KBM-7 (cell line): ENCODE measurements at places on chromosomes 13 and 19.

GRCh38 chr19:54464630-54465425, 1.2 kb upstream of the LENG9 start:
- DNase-seq, result peak; percentile 86

GRCh38 chr19:39144290-39145071, 18.9 kb downstream of the PAK4 start:
- peak; percentile 25 for DNase-seq

GRCh38 chr19:19627621-19628500, at the start of gene LPAR2:
Gene LPAR2 (minus strand): TSS chr19:19628220. CDS start chr19:19627275, 945 bp downstream.
- no peak for DNase-seq

DNA sequence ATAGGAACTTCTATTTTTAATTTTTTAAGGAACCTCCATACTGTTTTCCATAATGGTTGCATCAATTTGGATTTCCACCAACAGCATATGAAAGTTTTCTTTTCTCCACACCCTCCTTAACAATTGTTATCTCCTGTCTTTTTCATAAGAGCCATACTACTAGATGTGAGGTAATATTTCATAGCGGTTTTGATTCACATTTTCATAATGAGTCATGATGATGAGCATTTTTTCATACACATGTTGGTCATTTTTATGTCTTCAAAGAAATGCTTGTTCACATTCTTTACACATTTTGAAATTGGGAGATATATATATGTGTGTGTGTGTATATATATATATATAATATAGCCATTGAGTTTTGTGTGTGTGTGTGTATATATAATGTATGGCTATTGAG, 420.3 kb upstream of the PCDH9 start:
- DNase-seq, result no peak

DNA sequence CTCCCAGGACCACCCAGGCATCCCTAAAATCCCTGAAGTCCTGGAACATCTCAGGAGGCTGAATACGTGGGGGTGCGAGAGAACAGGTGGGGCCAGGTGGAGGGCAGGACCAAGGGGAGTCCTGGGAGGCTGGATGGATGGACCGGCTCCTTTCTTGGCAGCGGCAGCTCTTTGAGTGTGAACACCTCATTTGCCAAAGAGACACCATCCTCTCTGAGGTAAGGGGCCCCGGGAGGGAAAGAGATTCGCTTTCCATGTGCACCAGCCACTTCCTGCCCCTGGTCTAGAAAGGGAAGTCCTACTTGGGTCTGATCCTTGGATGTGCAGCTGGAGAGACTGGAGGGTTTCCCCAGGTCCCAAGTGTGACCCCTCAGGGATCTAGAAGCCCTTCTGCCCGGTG, 16.2 kb downstream of the PTH2 start:
- no peak for DNase-seq

DNA sequence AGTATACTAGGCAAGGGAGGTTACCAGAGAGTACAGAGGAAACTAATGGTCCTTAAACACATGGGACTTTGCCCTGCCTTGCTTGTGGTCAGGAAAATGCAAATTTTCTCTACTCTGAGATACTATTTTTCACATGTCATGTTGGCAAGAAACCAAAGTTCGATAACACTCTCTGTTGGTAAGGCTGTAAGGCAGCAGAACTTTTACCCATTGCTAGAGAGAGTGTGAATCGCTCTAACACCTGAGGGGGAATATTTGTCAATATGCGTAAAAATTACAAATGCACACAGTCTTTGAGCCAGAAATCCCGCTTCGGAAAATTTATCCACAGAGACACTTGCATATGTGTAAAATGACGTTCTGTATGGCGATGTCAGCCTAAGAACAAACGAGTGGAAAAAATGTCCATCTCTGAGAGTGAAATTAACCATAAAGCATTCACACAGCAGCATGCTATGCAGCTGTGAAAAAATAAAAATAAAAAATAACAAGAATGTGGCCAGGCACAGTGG, 9.5 kb upstream of the RFX1 start:
- DNase-seq, result no peak

- no peak for DNase-seq
These were observed 14.0 kb downstream of the AKAP8L start for GRCh38 chr19:15404780-15405211.

- DNase-seq, result no peak
These were observed 1.7 kb downstream of the ZMYM5 start for GRCh38 chr13:19861762-19862161.

DNA sequence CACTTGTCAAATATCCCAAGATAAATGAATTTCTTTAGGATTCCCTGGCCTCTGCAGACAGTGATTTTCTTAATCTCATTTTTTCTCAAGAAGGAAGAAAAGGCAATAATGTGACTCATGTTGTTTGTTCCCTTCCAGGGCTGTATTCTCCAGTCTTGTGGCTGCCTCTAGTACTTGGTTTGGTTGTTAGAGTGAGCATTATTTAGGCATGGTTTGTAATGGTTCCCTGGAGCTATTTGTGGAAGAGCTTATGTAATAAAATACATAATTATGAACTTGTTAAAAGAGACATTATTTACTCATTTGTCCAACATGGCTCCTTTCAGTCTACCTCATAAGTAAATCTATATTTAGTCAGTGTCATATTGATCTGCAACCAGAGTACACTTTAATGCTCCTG, 270.4 kb downstream of the DCT start:
- DNase-seq, result no peak

GRCh38 chr13:25945596-25945995, 106.2 kb downstream of the SHISA2 start:
- DNase-seq, result no peak

DNA sequence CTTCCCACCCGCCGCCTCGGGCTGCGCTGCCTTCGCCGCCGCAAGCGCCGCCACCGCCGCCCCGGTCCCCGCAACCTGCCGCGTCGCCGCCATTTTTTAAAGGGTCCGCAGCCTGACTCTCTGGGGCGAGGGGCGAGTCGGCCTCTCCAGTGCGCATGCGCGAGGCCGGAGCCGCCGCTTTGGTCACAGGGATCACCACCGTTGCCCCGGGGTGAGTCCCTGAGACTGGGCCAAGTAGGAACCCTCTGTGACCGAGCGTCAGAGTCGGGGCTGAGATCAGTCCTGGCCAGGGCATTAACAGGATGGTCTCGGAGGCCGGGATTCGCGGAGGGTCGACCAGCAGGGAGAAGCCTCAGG, 42.6 kb downstream of the ZNF146 start:
- no peak for DNase-seq

DNA sequence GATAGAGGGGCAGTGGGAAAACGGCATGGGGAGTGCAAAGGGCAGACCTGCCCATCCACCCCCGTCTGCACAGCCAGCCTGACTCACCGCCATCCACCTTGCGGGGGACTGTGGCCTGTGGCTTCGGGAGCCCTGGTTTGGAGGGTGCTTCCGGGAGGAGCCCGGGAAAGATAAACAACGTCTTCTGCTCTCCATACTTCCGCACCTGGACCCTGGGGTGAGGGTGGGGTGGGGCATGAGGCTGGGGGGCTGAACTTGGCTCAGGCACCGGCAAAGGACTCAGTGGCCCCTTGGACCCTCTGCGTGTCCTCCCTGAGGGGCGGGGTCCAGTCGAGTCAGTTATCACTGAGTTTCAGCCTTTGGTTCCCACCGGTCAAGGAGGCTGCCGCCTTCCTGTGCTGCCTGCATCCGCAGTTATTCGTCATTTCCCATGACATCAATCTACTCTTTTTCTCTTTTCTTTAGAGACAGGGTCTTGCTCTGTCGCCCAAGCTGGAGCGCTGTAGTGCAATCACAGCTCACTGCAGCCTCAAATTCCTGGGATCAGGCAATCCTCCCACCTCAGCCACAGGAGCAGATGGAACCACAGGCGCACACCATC, 3.2 kb downstream of the GPR108 start:
- no peak for DNase-seq

DNA sequence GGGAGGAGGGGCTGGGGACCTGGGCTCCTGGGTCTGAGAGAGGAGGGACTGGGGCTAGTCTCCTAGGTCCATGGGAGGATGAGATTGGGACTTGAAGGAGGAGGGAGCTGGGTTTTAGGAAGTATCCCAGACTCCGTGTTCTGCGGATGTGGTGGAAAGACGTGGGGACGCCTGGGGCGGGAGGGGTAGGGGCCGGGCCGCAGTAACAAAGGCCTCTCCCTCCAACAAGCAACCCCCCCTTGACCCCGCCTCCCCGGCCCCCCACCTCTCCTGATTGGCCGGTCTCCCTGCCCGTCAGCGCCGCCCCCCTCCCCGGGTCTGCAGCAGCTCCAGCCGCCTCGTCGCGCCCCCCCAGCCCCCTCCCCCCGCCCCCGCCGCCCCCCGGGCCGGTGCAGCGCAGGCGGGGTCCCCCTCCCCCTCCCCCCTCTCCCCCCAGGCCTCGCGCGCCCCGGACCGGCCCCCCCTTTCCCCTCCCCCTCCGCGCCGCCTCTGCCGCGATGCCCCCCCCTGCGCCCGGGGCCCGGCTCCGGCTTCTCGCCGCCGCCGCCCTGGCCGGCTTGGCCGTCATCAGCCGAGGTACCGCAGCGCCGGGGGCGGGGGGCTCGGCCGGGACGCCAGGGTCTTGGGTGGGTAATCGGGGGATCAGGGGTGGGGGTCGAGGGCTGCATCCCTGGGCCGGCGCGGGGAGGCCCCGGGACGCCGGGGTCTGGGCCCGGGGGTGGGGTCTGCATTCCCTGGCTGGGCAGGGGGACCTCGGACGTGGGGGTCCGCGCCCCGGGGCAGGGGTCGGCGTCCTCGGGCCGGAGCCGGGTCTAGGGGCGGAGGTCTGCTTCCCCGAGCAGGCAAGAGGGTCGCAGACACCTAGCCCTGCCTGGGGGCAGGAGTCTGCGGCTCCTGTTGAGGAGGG, at the start of gene IGLON5:
IGLON5 (plus strand) TSS at position 294 of the 907 bp plus-strand sequence; CDS start at position 498, 204 bp downstream.
- no peak for DNase-seq

- no peak for DNase-seq
These were observed 10.1 kb downstream of the PPP6R1 start for GRCh38 chr19:55248704-55249103.

DNA sequence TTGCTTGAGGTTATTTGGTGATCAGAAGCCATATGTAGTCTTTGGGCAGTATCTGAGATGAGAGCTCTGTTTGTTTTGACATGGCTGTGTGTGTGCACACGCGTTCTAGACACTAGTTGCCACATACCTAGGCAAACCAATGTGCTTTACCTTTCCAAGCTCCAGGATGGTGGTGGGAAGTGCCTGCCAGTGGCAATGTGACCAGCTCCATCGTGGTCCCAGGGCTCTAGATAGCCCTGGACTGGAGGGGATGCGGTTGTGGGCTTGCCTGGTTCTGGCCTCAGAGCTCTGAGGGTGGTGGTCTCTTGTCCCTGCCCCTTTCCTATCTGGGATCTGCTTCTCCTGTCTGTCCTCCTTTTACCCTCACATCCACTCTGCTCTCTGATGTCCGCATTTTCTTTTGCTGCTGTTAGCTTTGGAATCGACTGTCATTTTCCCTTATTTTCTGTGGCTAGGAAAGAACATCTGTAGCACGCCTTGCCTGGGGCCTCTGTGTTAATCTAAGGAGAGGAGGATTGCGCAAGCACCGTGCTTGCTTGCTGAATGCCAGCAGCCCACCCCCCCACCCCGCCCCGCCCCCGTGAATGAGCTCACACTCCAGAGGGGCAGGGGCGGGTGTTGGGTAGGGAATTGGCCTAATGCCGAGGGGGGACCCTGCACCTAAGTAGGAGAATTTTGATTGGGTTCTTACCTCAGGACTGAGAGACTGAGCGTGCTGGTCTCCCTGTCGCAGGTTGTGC, 89.5 kb downstream of the ARHGEF7 start:
- DNase-seq, result peak; percentile 42

GRCh38 chr19:44892932-44893331, 1.9 kb downstream of the TOMM40 start:
- DNase-seq, result no peak
